ENCODE measurements at places on chromosomes 4 and X. TPM values are rescaled to one million over a fixed set of nuclear protein-coding genes. Genes with fewer than 3 reads are reported as not detected.

Gene CPE
- total RNA-seq, result 43.2 TPM

Gene REELD1
- not detected for total RNA-seq

Gene SLC10A6
- total RNA-seq, result 0.69 TPM

Gene GPRASP1
- total RNA-seq, result 4.7 TPM

Gene PDE6B
- total RNA-seq, result 2.7 TPM

Gene AKAP4
- total RNA-seq, result not detected

Gene SLITRK4
- 0.30 TPM for total RNA-seq

Gene ARAF
- 76.4 TPM for total RNA-seq

Gene FAM9B
- total RNA-seq, result not detected

Gene SUPT20HL2
- total RNA-seq, result not detected

Gene GYPB
- not detected for total RNA-seq

Gene FHIP1A
- 21.4 TPM for total RNA-seq

Gene ITGB1BP2
- total RNA-seq, result 111 TPM

Gene NPFFR2
- not detected for total RNA-seq

Gene UCHL1
- total RNA-seq, result 35.2 TPM

Gene GYPA
- not detected for total RNA-seq

Gene AWAT2
- not detected for total RNA-seq

Gene SMARCAD1
- 9.5 TPM for total RNA-seq

Gene SHROOM2
- total RNA-seq, result 0.71 TPM

Gene DRD5
- total RNA-seq, result not detected

Gene ZFP92
- total RNA-seq, result 0.49 TPM

Gene NLGN3
- total RNA-seq, result 0.41 TPM

Gene GPC3
- total RNA-seq, result 5.4 TPM

Gene IL2RG
- total RNA-seq, result 0.99 TPM

Gene UGT2B10
- not detected for total RNA-seq

Gene TMSB15C
- total RNA-seq, result 0.27 TPM

Gene MAGEA10
- total RNA-seq, result not detected

Gene TMEM31
- total RNA-seq, result not detected

Gene TMEM271
- not detected for total RNA-seq

Gene SMIM10
- 4.9 TPM for total RNA-seq

Gene CXorf51A
- not detected for total RNA-seq

Gene MID1IP1
- total RNA-seq, result 30.9 TPM

Gene F9
- not detected for total RNA-seq

Gene MAGEA2
- not detected for total RNA-seq

Gene AFM
- total RNA-seq, result not detected

Gene KIAA0232
- total RNA-seq, result 82.5 TPM

Gene TMPRSS11F
- total RNA-seq, result not detected

Gene RAB39B
- 0.11 TPM for total RNA-seq

Gene RS1
- not detected for total RNA-seq

Gene PROM1
- total RNA-seq, result 2.9 TPM

Gene UGT2B15
- total RNA-seq, result not detected

Gene XK
- total RNA-seq, result 11.0 TPM

Gene SOWAHD
- total RNA-seq, result 0.33 TPM

Gene IL3RA
- total RNA-seq, result 6.9 TPM

Gene ARHGAP36
- not detected for total RNA-seq

Data from left ventricle myocardium inferior (tissue), 1 donor.